ENCODE measurements at places on chromosomes 3 and 15.

- DNase-seq = peak; percentile 26
Observed at GRCh38 chr15:98083203-98083910, 122.9 kb downstream of the ARRDC4 start.

- DNase-seq = no peak
Observed at GRCh38 chr15:82856397-82857170, 47.2 kb downstream of the WHAMM start.

- DNase-seq = no peak
Observed at GRCh38 chr15:90953947-90954711, 555 bp upstream of the RCCD1 start.

- DNase-seq = no peak
Observed at GRCh38 chr3:66304293-66304692, 83.5 kb downstream of the SLC25A26 start.

DNA sequence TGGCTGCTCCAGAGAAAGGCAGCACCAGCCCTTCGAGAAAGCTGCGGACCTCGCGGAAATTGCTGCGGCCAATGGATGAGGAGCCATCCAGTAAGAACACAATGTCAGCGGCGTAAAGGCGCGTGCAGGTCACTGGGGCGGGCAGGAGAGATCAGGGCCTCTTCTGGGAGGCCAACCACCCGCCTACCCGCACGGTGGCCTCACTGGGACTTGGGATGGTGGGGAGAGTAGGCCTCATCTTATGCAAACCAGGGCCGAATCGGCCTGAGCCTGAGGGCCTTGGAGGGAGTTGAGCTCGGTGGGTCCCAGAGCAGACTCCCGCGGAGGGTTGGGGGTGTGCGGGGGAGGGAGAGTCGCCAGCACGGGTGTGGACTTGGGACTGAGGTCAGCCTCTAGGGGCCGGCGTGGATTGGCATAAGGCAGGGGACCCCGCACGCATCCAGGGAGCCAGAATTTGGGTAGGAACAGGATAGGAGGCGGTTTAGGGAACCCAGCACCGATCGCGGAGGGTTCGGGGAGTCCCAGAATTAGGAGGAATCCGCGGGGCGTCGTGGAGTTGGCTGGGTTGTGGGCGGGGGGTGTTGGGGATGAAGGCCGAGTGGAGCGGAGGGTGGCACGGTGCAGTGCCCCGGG lies 596 bp downstream of the COL7A1 start:
- peak; percentile 32 for DNase-seq

GRCh38 chr3:2158828-2159227 lies 60.2 kb downstream of the CNTN4 start:
- DNase-seq = no peak

Measured in Daoy (cell line).